Bronchial smooth muscle cell (primary cell): ENCODE measurements at places on chromosomes 12 and 14. TPM values are rescaled to one million over a fixed set of nuclear protein-coding genes. Genes with fewer than 3 reads are reported as not detected.

Gene RPS26
- 94.3 and 144 TPM in 2 replicates for total RNA-seq

Gene TCL1B
- not detected in 2 replicates for total RNA-seq

Gene RNF212B
- not detected in 2 replicates for total RNA-seq

Gene TDRD9
- total RNA-seq: 0.47 and 1.6 TPM in 2 replicates

Gene TBC1D30
- 0.32 and 0.43 TPM in 2 replicates for total RNA-seq

Gene TSPAN8
- total RNA-seq: not detected in 2 replicates

Gene ISM2
- 0.16 and 0.17 TPM in 2 replicates for total RNA-seq

Gene ESRRB
- total RNA-seq: under 0.01 TPM in 1 of 2 replicates, not detected in the other
